ENCODE measurements at places on chromosomes 4 and X. TPM values are rescaled to one million over a fixed set of nuclear protein-coding genes. Genes with fewer than 3 reads are reported as not detected.

The CITED1 gene
- total RNA-seq, result not detected

The FREM3 gene
- total RNA-seq, result not detected

The PLXNB3 gene
- 6.3 TPM for total RNA-seq

The FGA gene
- not detected for total RNA-seq

The ARHGAP36 gene
- not detected for total RNA-seq

The LRBA gene
- total RNA-seq, result 67.0 TPM

The OTUD6A gene
- total RNA-seq, result not detected

The PABPC1L2A gene
- total RNA-seq, result not detected

The GALNT7 gene
- total RNA-seq, result 27.9 TPM

The MAGEA1 gene
- total RNA-seq, result not detected

The TCEANC gene
- total RNA-seq, result 1.9 TPM

The RPS6KA6 gene
- total RNA-seq, result 3.2 TPM

The CTAG2 gene
- total RNA-seq, result not detected

The SPACA5 gene
- total RNA-seq, result not detected

The MAGED2 gene
- total RNA-seq, result 68.4 TPM

The JAKMIP1 gene
- total RNA-seq, result not detected

The MAGEE2 gene
- not detected for total RNA-seq

The CTAG1B gene
- not detected for total RNA-seq

The NUDT10 gene
- 3.4 TPM for total RNA-seq

The CLDN2 gene
- 0.96 TPM for total RNA-seq

The FANCB gene
- total RNA-seq, result 2.4 TPM

The ENPP6 gene
- total RNA-seq, result not detected

The BEX4 gene
- total RNA-seq, result 22.7 TPM

The LUZP4 gene
- total RNA-seq, result not detected

The SOWAHB gene
- total RNA-seq, result 28.2 TPM

The ADH5 gene
- total RNA-seq, result 128 TPM

The ATG4A gene
- total RNA-seq, result 17.8 TPM

The CCKAR gene
- total RNA-seq, result not detected

The ARR3 gene
- total RNA-seq, result not detected

The RHOXF2B gene
- not detected for total RNA-seq

The RUFY3 gene
- 43.7 TPM for total RNA-seq

The TCEAL1 gene
- 24.5 TPM for total RNA-seq

The NEXMIF gene
- total RNA-seq, result not detected

The XK gene
- 0.72 TPM for total RNA-seq
